T-cell (primary cell): ENCODE measurements at places on chromosomes 5 and 9.

- DNase-seq, result no peak
Observed at GRCh38 chr5:112554101-112554977, 135.3 kb upstream of the EPB41L4A start.

- no peak for DNase-seq
Observed at GRCh38 chr9:127887792-127888191, 10.3 kb upstream of the AK1 start.

- no peak for DNase-seq
Observed at GRCh38 chr9:28915202-28915930, 1342.1 kb upstream of the C9orf72 start.

- no peak for DNase-seq
Observed at GRCh38 chr5:76944638-76945037, 8.2 kb upstream of the CRHBP start.

DNA sequence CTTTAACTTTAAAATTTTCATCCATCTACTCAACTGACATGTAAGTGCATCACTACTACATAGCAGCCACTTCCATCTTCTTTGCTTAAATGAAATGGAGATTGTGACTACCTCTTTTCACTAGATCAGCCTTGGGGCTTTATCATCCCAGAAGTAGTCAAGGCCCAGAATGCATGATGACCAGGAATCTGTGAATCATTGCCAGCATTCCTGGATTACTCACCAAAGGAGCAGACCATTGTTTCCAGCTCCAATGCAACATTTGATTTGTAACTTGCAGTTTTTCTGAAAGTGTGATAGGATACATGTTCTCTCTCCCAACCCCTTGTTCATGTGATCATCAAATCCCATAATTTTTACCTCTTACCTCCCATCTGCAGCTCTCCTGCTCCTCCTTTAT lies 65.1 kb downstream of the PLPPR1 start:
- DNase-seq, result no peak
